ENCODE measurements at places on chromosomes 5 and 9.

DNA sequence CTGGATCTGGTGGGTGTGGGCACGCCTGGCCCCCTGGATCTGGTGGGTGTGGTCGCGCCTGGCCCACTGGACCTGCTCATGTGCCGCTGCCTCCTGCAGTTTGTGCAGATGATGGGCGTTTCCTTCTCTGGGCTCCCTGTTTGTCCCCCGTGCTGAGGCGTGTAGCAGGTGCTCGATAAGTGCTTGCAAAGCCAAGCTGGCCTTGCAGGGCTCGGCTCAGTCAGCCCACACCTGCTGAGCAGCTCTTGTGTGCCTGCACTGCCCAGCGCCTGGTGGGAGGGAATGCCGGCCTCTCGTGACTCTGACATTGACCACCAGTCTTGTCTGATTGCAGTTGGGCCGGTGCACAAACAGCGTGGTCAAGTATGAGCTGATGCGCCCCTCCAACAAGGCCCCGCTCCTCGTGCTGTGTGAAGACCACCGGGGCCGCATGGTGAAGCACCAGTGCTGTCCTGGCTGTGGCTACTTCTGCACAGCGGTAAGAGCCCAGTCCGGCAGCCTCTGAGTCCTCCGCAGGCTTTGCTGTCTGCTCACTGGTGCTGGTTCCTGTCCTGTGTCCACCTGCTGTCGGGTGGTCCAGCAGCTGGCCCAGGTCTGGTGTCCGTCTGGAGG is 102.7 kb upstream of the CACNA1B start:
- no peak for DNase-seq

DNA sequence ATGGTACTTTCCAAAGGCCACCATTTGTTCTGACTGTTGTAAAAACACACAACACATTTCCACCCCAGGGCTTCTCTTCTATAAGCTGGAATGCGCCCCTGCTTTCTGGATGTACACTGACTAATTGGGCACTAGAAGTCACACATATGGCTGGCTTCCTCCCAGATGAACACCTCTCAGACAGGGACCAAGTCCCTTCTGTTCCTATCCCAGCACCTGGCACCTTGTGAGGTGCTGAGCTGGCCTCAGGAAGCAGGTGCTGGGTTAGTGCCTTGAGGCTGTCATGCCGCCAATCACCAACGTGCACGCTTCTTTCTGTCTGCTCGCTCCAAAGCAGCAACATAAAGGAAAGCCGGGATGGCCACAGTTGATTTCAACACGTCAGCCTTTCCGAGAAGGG is 93.2 kb downstream of the FSTL4 start:
- DNase-seq = no peak

DNA sequence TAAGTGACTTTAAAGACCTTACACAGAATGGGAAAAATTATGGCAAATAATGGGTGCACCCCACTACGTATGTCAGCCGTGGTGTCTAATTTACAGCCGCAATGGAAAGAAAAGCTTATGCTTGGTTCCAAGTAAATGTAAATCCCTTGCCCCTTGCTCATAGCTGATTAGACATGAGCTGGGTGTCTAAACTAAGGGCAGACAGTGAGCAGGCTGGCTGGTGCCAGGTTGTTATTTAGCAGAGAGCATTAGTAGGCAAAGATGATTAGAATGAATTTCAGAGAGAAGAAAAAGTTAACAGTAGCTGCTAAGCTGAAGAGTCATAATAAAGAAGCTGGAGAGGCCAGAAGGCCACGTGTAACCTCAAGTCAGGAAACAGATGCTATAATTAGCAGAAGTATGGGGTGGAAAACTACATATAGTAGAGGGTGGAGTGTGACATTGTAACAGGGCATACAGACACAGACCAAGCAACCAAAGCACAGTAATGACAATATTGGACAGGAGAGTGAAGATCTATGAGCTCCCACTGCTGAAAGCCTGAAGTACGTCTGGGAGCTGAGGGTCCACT is 257.7 kb downstream of the MCTP1 start:
- DNase-seq = no peak

- DNase-seq = no peak
Observed at GRCh38 chr5:39850291-39850690, 425.5 kb upstream of the DAB2 start.

- no peak for DNase-seq
Observed at GRCh38 chr9:132534832-132535231, 47.6 kb upstream of the BARHL1 start.

GRCh38 chr9:110066929-110067716 is 140.8 kb downstream of the C9orf152 start:
- DNase-seq = no peak

- DNase-seq = no peak
Observed at GRCh38 chr5:172870291-172870714, 36.3 kb downstream of the ERGIC1 start.

DNA sequence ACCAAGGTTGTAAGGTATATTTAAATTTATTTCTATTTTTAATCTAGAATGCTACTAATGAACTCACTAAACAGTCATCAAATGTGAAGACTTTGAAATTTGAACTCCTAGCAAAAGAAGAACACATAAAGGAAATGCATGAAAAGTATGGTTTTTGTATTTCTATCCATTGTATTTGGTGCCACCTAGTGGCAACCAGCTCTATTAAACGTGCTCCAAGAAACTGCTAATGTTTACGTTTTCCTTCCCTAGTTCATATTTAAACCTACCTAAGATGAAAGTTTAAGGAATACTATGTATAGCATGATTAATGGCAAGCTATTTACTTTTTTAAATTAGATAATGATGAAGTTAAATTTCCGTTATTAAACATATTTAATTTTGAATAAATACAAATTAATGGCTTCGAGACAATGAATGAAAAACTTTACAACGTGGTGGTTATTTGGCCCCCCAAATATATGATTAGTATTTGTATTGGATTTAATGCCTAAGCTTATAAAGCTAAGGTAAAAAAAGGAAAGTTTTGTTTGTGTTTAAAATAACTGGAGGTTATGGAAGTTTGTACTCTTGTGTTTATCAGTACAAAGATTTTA is 115.9 kb upstream of the SH3GL2 start:
- DNase-seq = no peak
